ENCODE measurements at places on chromosomes 5 and 9.

DNA sequence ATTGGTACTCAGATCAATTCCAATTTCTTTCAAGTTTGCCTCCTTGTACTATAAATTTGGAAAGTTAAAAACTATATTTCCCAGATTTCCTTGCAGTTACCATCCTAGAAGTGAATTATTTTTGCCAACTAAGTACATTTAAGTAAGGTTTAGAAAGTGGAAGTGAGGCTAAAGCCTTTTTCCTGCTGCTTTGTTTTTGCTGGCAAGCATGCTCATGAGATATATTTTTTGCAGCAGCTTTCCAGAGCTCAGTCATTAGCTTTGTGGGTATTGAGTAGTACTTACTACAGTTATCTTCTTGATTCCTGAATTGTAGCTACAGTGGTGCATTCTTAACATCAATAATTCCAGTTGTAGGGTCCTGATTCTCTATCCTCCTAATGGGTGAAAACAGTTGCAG is 3.5 kb upstream of the BTF3 start:
- DNase-seq, result no peak

GRCh38 chr5:142674531-142675469 is 11.1 kb downstream of the FGF1 start:
- peak; percentile 87 for DNase-seq

GRCh38 chr9:11686733-11687132 is 1006.5 kb upstream of the TYRP1 start:
- DNase-seq, result no peak

GRCh38 chr5:135194573-135195269 is 160.7 kb upstream of the PITX1 start:
- DNase-seq, result no peak

DNA sequence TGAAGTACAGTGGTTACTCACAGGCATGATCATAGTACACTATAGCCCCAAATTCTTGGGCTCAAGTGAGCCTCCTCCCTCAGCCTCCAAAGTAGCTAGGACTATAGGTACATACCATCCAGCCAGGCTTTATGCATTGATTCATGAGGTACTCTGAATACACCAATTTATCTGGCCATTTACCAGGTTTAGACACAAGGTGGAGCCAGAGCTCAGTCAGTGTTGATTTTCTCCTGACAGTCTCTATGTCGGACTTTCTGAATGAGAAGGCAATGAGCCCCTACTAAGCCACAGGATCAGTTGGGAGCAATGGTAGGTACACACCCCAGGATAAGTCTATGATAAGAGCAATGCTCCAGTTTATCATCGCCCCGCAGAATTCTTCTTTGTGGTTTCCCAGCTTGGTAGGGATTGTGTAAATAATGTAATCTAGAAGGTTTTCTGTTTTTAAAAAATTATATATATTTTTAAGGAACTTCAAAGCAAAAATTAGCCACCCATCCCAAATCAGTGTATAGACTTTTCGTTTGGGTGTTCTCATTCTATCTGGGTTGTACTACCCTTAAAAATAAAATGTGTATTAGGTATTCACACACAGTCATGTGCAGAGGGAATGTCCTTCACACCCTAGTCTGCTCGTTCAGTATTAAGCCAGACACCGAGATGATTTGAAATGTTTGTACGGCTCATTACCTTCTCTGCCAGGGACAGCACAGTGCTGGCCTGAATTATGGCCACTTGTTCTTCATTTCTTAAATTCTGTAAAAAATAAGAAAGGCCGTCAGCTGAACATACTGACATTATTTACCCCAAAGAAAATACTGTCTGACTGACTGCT is 118.4 kb upstream of the DPYSL3 start:
- peak; percentile 49 for DNase-seq

GRCh38 chr5:81212211-81212751 is 20.8 kb upstream of the CKMT2 start:
- DNase-seq, result no peak

GRCh38 chr9:75226403-75227139 is 138.3 kb downstream of the OSTF1 start:
- no peak for DNase-seq

GRCh38 chr5:107378218-107378899 is 292.4 kb downstream of the EFNA5 start:
- peak; percentile 82 for DNase-seq

DNA sequence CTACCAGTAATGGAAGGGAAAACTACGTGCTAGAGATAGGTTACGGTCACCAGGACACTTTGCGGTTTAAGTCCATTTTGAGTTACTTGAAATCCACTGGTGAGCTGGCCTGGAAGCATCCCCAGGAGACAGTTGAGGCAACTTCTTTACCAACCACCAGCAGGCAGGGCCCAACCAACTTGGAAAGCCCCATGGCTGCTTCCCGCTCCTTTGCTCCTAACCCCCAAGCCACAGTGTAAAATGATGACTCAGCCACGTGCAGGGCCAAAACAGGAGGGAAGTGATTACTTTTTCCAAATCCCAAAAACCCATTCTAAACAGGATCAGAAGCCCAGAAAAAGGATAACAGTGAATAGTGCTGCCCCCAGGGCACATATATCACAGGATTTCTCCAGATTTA is 87.4 kb downstream of the PAX5 start:
- DNase-seq, result peak; percentile 27

GRCh38 chr9:127762111-127762676 is 16.3 kb downstream of the SH2D3C start:
- DNase-seq, result no peak

- DNase-seq, result no peak
Measured at GRCh38 chr5:64861281-64861680, 92.6 kb downstream of the CWC27 start.

- DNase-seq, result no peak
Measured at GRCh38 chr9:24382566-24382965, 163.1 kb downstream of the IZUMO3 start.

- DNase-seq, result peak; percentile 99
Measured at GRCh38 chr5:399296-400281, 43.4 kb upstream of the EXOC3 start.

- DNase-seq, result no peak
Measured at GRCh38 chr9:99052815-99053715, 51.8 kb upstream of the TGFBR1 start.

Measured in LHCN-M2 (cell line).